ENCODE measurements at places on chromosomes 12 and 14.

DNA sequence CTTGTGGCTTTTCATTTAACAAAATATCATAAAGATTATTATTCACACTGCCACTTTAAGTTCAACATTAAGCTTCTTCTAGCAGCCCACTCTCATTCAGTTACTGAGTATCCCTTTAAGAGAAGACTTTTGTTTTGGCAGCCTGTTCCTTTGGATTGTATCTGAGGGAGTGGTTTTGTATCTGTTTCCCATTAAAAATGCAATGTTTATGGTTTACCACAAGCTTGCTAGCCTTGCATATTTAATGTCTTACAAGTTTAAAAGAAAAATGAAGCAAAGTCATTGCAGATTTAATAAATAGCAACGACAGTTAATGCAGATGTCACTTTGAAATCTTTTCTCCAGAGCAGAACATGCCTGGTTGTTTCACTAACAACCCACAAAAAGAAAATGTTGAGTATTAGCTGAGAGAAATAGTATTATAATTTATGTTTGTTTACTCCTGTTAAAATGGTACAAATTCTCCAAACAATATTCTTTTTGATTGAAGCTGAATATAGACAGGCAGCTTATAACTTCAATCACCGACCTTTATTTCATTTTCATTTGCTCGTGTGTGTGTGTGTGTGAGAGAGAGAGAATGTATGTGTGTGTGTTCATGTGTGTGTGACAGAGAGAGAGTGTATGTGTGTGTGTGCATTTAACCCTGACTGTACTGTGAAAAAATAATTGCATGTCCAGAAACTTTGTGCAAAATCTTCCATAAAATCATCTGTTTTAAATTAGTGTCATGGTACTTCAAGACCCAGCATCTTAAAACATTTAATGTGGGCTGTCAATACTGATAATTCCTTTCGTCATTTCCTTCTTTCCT is 1.8 kb downstream of the DCN start:
- DNase-seq: no peak

GRCh38 chr12:70185301-70185700 is 57.9 kb upstream of the CNOT2 start:
- DNase-seq: no peak

GRCh38 chr12:108884116-108885012 is 4.5 kb downstream of the DAO start:
- peak; percentile 51 for DNase-seq

- DNase-seq: no peak
These were observed 28.3 kb downstream of the NID2 start for GRCh38 chr14:52040598-52040997.

DNA sequence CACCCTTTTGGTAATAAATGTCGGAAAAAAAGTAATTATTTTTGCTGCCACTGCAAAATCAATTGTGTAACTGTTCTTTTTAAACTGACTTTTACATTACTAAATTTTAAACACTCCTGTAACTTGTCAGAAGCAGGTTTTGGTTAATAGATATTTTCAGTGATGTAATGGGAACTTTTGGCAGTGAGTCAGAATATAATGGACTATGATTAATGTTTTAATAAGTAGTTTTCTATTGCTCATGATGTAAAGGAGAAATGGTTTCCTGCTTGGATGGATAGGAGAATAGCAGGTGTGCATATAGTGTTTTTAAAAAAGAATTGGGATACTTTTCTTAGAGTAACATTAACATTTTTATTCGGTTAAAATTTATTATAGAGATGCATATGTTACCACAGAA is 58.8 kb downstream of the TRMT5 start:
- DNase-seq: no peak

- no peak for DNase-seq
These were observed 3.3 kb upstream of the KRT18 start for GRCh38 chr12:52945389-52946232.

DNA sequence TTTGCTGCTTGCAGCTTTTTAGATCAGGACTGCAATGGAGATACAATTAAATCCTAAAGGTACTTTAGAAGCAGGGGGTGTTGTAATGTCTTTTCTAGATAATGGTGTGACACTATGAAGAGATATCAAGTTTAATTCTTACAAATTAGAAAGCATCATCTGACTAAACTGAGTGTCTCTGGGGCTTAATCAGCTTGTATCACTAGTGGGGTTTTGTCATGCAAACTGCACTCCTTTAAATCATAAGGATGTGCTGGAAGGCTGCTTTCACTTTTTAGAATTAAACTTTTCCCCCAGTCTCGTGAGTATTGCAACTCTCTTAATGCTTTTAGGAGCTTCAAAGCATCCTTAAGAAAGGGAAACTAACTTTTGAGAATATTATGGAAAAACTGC is 218.6 kb downstream of the ESR2 start:
- no peak for DNase-seq

DNA sequence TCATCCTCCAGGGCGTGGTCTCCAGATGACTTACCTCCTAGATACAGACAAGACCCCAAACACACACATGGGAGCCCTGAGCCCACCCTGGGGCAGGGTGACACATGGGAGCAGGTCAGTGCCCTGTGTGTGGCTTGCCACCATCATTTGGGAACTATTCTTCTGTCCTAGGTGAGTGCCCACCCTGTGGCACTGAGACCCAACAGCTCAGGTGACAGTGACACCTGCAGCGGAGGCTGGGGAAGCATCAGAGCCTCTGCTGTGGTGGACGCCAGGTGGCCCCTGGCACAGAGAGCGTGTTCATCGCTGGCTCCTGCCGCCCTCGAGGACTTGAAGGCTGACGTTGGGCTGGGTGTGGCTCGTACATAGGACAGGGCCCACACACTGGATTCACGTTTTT is 23.0 kb downstream of the SFSWAP start:
- DNase-seq: no peak

DNA sequence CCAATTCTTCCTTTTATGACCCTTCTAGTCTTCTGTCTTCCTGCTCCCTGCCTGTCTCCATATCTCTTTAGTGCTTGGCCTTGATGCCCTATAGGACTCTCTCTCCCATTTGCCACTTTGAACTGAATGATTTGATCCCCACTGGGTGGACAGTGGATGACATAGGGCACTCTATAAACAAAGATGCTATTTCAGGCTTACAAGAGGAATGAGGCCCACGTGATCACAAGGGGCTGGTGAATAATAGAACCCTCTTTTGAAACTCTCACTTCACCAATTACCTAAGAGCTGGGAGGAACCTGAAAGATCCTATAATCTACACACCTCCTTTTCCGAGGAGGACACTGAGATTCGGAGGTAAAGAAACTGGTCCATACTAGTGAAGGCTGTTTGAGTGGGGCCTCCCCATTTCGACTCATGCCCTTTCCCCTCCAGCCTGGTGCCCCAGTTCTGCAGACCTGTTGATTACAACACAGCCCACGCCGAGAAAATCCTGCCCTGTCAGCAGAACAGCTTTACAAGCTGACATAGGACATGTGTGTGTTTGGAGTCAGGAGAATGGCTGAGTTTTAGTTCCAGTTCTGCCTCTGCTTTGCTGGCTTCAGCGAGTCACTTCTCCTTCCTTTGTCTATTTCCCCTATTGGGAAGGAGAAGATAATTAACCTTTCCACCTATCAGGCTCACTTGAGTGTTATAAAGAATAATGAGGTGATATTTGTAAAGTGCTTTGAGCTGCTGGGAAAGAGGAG is 400.3 kb downstream of the ZFP36L1 start:
- no peak for DNase-seq

GRCh38 chr14:98785578-98785977 is 486.4 kb downstream of the BCL11B start:
- no peak for DNase-seq

GRCh38 chr14:99807413-99808153 is 14.4 kb downstream of the EML1 start:
- DNase-seq: no peak

GRCh38 chr14:59254911-59255545 is 66.6 kb downstream of the DAAM1 start:
- no peak for DNase-seq

GRCh38 chr14:64465831-64466554 is 694 bp downstream of the AKAP5 start:
- DNase-seq: no peak

- no peak for DNase-seq
These were observed 225.4 kb downstream of the PTPRO start for GRCh38 chr12:15547691-15548090.

DNA sequence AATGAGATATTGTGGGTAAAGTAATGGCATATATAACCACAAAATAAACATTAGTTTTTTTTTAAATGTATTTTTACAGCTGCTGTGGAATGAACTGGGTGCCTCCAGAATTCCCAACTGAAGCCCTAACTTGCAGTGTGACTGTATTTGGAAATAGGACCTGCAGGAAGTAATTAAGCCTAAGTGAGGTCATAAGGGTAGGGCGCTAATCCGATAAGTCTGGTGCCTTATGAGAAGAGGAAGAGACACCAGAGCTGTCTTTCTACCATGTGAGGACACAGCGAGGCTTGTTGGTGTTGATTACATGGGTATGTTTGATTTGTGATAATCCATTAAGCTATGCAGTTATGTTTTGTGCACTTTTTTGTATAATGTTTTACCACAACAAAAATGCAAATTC is 136.8 kb downstream of the TPH2 start:
- DNase-seq: no peak

GRCh38 chr12:227286-227915 is 13.4 kb upstream of the SLC6A12 start:
- no peak for DNase-seq

GRCh38 chr14:101083564-101084435 is 180.3 kb upstream of the RTL1 start:
- DNase-seq: no peak

DNA sequence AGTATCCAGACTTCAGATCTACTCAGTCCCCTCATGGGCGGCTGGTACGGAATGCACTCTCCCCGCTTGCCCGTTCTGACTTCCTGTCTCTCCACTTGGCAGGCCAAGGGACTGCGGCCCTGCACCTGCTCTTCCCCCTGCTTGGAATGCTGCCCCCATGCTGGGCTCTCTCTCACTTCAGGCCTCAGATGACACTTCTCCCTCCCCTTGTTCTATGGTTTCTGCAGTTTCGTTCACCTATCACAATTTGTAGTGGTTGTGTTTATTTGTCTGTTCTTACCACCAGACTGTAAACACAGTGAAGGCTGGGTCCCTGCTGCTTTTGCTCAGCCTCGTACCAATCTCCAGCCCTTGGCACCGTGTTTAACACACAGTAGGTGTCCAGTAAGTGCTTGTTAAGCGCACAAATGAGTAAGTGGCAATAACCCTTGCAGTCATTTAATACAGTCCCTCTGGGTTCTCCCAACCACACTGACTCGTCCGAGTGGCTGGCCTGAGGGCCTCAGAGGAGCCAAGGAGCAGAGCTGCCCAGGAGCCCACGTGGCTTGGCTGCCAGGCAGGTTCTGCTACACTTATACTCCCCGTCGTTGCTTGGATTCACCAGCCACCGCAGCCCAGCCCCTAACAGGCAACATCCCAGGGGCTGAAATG is 11.8 kb downstream of the SLC6A12 start:
- no peak for DNase-seq
